RKO (cell line): ENCODE measurements at places on chromosomes 3 and 15.

DNA sequence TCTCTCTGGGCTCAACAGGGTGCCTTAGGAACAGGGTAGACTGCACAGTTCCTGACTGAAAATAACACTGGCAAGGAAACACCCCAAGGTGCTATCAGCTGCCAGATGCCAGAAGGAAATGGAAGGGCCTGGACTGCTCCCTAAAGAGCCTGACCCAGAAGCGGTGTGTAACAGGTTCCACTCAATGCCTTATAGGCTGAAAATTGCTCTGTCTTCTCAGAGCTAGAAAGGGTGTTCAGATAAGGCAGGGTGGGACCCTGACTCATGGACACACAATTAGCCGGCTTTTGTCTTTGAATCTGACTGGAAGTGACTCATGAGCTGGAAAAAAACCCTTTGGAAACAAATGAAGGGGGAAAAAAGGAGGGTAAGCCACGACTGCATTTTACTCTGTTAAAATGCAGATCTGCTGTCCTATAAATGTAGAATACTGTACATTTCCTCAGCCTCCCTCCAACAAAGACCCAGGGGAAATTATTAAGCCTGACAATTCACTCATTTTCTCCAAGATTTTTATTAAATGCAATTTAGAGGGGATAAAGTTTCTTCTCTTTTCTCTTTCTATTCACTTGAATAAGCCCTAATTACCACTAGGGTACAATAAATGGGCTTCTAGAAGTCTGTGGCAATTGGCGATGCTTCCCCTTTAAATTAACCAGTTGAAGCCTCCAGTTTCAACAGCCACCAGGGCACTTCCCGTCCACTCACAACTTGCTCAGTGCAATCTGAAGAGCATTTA is 160.2 kb upstream of the TBL1XR1 start:
- DNase-seq: peak; percentile 96

- DNase-seq: no peak
These were observed 18.4 kb downstream of the RFT1 start for GRCh38 chr3:53111822-53112221.

DNA sequence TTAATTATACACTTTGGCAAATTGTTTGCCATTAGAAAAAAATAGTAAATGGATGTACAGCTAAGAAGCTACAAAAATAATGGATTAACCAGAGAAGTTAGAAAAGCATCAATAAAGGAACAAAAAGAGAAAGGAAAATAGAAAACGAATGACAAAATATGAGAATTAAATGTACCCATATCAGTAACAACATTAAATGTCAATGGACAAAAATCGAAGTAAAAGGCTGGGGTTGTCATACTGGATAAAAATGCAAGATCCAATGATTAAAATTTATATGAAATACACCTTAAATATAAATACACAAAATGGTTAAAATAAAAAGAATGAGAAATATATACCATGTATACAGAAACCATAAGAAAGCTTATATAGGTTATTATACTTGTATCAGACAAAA is 470.6 kb downstream of the OCA2 start:
- no peak for DNase-seq

DNA sequence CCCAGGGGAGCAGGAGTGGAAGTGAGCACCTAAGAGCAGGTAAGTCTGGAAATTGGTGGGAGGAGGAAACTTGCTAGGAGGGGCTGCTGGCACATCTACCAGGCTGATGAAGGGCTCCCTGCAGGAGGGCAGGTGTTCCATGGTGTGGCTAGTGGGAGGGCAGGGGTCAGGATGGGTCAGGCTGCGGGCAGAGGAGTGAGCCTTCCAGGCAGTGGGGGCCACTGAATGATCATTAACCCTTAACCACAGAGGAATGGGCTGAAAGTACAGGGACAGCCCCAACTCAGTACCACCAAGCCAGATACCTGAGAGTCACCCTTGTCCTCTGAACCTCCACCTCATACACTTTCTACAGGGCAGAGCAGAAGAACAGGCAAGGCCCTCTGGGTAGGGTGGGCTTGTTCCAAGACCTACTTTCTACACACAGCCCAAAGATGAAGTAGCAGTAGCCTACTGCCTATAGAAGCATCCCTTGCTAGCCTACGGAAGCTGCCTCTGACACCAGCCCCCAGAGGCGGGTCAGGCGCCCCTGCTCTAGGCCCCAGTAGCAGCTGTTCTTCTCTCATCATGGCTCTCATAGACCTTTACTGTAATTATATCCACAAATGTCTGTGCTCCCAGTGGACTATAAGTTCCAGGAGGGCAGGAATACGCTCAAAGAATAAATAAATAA is 4.6 kb downstream of the RAB6B start:
- DNase-seq: no peak

DNA sequence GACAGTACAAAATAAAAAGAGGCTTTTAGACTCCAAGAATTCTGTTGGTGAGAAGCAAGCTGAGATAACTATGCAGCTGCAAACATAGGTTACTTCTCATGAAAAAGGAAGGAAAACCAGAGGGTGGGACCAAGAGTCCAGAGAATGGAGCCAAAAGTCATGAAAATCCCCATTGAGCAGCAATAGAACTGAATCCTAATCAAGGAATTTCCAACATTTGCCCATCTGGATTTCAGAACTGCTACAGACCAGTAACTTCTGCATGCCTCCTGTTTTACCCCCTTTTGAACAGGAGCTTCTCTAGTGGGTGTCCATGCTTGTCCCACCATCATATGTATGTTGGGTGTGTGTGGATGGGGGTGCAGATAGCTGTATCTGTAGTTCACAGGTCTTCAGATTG is 33.6 kb upstream of the BNC1 start:
- no peak for DNase-seq

GRCh38 chr3:61865466-61866152 is 304.2 kb downstream of the PTPRG start:
- DNase-seq: no peak

GRCh38 chr15:48554112-48554511 is 91.4 kb downstream of the FBN1 start:
- DNase-seq: no peak

- DNase-seq: no peak
These were observed 218.4 kb upstream of the LMCD1 start for GRCh38 chr3:8283193-8283592.
